Esophagus squamous epithelium (tissue), 5 donors: ENCODE measurements at places on chromosomes 12 and 14.

DNA sequence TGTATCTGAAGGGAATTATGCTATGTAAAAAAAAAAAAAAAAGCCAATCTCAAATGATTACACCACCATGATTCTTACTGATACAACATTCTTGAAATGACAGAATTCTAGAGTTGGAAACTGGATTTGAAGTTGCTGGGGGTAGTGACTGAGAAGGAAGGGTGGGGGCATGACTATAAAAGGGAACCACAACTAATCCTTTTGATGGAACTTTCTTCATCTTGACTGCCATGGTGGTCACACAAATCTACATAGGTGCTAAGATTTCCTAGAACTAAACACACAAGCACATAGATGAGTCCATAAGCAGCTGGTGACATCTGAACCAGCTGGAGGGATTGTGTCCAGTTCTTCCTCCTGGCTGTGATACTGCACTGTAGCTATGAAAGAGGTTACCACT is 51.4 kb downstream of the CLMN start:
- no peak for DNase-seq

GRCh38 chr14:39417014-39417413 is 15.2 kb downstream of the FBXO33 start:
- DNase-seq: no peak

GRCh38 chr14:101220921-101221510 is 317.5 kb upstream of the RTL1 start:
- DNase-seq: no peak

DNA sequence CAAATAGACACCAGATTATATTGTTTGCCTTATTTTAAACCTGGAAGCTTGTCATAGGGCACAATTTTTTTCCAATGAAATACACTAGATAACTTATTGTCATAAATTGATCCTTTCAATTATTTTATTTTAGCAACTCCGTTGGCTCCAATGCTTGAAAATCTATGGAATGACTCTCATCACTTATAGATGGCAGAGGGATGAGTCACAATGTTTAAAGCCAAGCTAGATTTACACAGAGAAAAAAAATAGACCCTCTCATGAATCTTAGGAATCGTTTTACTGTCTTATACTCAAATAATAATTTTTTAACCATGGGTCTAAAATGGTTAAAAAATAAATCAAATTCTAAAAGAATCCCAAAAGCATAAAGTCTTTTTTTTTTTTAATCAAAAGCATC is 1276.6 kb upstream of the FLRT2 start:
- DNase-seq: no peak

- DNase-seq: no peak
Measured at GRCh38 chr14:46482200-46482599, 169.4 kb downstream of the RPL10L start.

DNA sequence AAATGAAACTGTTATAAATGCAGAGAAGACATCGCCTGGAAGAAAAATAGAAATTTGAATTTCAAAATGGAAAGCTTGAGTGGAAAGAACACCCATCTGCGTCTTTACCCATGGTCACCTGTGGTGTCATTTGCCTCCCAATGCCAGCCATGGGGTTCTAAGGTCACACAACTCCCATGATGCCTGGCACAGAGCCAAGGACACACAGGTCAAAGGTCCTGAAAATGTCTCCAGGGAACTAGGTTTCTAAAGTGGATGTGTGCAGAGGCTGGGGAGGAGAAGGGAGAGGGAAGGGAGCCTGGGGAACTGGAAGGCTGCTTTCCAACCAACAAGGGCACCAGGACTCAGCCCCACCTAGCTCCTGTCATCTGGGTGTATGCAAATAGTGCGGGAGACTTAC is 724.0 kb upstream of the TMEM132C start:
- DNase-seq: no peak
